ENCODE measurements at places on chromosomes 16 and 17. TPM values are rescaled to one million over a fixed set of nuclear protein-coding genes. Genes with fewer than 3 reads are reported as not detected.
A peak's percentile ranks its signal among the peaks of the same experiment; 100 is the strongest.

GRCh38 chr16:89052890-89053724 lies 40.5 kb upstream of the ACSF3 start:
- no peaks in the 10 kb centered on the region for H3K27me3 ChIP-seq
- DNase-seq = no peak
- no peak overlapping the region for H3K4me3 ChIP-seq
- no peak overlapping the region for H3K27ac ChIP-seq
- H3K4me1 ChIP-seq = no peaks in the 10 kb centered on the region

Gene KRTAP9-8
- not detected for polyA plus RNA-seq

Gene RNF43
- polyA plus RNA-seq = 7.8 TPM

Gene TPSD1
- not detected for polyA plus RNA-seq

- no peak for DNase-seq
- no peak overlapping the region for H3K4me3 ChIP-seq
- no peaks in the 10 kb centered on the region for H3K36me3 ChIP-seq
- H3K4me1 ChIP-seq = no peaks in the 10 kb centered on the region
- no peaks in the 10 kb centered on the region for H3K27me3 ChIP-seq
- no peak overlapping the region for H3K27ac ChIP-seq
Measured at GRCh38 chr17:74177018-74177450, 26.4 kb upstream of the RPL38 start.

- H3K4me1 ChIP-seq = peaks cover 5% of the 10 kb centered on the region
- no peaks in the 10 kb centered on the region for H3K36me3 ChIP-seq
- H3K27me3 ChIP-seq = no peaks in the 10 kb centered on the region
- peak overlapping the region; percentile 37 for H3K27ac ChIP-seq
Measured at GRCh38 chr16:67555795-67556212, 6.5 kb upstream of the CTCF start.

DNA sequence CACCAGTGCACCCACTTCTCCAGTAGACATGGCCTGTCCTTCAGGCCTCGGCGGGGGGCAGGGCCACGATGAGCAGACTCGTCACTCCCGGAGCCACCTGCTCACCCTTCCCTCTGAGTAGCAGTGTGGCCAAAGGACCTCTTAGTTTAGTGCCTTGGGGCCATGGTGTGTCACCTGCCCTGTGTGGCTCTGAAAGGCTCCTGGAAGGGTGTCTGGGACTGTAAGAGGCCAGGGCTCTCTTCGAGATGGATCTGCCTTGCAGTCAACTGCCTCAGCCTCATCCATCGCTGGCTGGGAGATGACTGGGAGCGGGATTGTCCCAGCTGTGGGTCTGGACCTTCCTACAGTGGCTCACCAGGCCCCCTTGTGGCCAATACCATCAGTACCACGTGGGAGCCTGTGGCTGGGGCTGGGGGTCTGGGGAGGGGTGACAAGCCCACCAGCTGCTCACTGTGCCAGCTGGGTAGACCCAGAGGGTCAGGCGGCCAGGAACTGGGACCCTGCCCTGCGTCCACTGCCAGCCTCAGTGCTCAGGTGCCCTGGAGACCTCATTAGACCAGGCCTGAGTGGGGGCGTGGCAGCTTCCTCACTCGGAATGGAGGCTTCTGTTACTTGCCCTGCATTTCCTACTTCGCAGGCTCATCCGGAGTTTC lies 133.4 kb downstream of the OR1D5 start:
- no peak overlapping the region for H3K4me3 ChIP-seq
- no peak overlapping the region for H3K27ac ChIP-seq
- peak; percentile 44 for DNase-seq
- no peaks in the 10 kb centered on the region for H3K36me3 ChIP-seq
- peaks cover 9% of the 10 kb centered on the region for H3K4me1 ChIP-seq
- no peaks in the 10 kb centered on the region for H3K27me3 ChIP-seq

Gene DUXB
- polyA plus RNA-seq = not detected

DNA sequence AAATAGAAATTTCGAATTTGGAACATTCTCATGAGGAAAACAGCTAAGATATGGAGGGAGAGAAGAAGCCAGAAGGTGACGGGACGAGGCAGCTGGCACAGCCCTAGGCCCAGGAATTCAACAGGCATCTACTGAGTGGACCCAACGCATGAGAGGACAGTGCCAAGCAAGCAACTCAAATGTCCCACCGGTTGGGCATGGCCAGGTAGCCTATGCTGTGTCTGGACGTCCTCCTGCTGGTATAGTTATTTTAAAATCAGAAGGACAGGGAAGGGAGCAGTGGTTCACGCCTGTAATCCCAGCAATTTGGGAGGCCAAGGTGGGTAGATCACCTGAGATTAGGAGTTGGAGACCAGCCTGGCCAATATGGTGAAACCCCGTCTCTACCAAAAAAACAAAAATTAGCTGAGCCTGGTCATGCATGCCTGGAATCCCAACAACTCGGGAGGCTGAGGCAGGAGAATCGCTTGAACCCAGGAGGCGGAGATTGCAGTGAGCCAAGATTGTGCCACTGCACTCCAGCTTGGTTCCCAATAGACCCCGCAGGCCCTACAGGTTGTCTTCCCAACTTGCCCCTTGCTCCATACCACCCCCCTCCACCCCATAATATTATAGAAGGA lies 2.0 kb downstream of the GH1 start:
- no peaks in the 10 kb centered on the region for H3K4me1 ChIP-seq
- no peaks in the 10 kb centered on the region for H3K27me3 ChIP-seq
- H3K4me3 ChIP-seq = no peak overlapping the region
- H3K27ac ChIP-seq = no peak overlapping the region
- no peaks in the 10 kb centered on the region for H3K36me3 ChIP-seq

DNA sequence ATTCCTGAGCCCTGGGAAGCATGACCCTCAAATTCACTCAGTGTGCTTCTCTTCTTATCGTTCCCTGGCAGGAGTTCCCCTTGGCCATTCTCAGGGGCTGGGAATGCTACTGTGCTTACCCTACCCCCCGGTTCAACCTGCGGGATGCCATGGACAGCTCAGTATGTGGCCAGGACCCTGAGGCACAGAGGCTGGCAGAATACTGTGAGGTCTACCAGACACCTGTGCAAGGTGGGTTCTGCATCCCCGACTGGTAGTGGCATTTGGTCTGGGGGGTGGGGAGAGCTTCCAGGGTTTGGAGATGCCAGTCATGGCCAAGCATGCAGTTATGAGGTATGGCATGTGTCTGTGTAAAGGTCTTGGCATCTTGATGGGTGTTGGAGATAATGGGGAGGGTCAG lies 39.4 kb downstream of the WSCD1 start:
- no peak overlapping the region for H3K4me3 ChIP-seq
- no peaks in the 10 kb centered on the region for H3K4me1 ChIP-seq
- no peak for DNase-seq
- H3K36me3 ChIP-seq = no peaks in the 10 kb centered on the region

Gene HOXB1
- polyA plus RNA-seq = not detected

DNA sequence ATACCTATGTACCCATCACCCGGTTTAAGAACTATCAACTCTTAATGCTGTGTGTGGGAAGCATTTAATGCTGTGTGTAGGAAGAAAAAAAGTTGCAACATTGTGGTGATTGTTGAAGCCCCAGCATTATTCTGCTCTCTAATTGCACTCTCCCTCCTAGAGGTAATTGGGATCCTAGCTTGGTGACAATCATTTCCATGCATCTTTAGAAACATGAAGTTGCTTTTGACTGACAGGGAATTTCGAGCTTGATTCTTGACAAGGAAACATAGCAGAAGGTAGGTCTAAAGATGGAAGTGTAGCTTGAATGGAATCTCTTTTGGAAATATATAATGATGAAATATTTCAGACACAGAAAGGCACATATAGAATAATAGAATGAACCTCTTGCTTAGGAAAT lies 27.3 kb downstream of the HEXIM2 start:
- H3K27me3 ChIP-seq = no peaks in the 10 kb centered on the region
- H3K4me3 ChIP-seq = no peak overlapping the region
- no peak for DNase-seq

Gene SLC6A4
- polyA plus RNA-seq = 1.1 TPM

Gene MT4
- not detected for polyA plus RNA-seq

DNA sequence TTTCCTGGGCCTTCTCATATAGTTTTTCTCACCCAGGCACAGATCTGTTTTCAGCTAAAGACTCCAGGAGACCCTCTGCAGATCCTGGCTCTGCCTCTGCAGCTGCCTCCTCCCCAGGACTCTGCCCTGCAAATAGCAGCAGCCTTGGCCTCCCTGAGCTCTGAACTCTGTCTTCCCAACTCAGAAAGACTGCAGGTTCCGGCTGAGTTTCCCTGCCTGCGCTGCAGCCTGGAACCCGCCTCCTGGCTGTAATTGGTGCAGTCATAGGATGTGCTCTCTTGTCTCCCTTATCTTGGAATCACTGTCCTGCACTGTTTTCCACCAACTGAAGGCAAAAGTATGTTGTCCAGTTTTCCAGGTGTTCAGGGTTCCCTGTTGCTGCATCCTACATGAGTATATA lies 14.3 kb upstream of the DNASE1 start:
- peaks cover under 1% of the 10 kb centered on the region for H3K4me1 ChIP-seq
- H3K27ac ChIP-seq = no peak overlapping the region
- peaks cover 2% of the 10 kb centered on the region for H3K36me3 ChIP-seq
- no peaks in the 10 kb centered on the region for H3K27me3 ChIP-seq
- no peak for DNase-seq
- H3K4me3 ChIP-seq = no peak overlapping the region

GRCh38 chr17:49472527-49472926 lies 22.6 kb upstream of the NGFR start:
- H3K36me3 ChIP-seq = no peaks in the 10 kb centered on the region
- no peak overlapping the region for H3K4me3 ChIP-seq
- DNase-seq = peak; percentile 57
- peaks cover 4% of the 10 kb centered on the region for H3K27me3 ChIP-seq
- H3K4me1 ChIP-seq = no peaks in the 10 kb centered on the region
- H3K27ac ChIP-seq = no peak overlapping the region

Gene MYH8
- 0.30 TPM for polyA plus RNA-seq

DNA sequence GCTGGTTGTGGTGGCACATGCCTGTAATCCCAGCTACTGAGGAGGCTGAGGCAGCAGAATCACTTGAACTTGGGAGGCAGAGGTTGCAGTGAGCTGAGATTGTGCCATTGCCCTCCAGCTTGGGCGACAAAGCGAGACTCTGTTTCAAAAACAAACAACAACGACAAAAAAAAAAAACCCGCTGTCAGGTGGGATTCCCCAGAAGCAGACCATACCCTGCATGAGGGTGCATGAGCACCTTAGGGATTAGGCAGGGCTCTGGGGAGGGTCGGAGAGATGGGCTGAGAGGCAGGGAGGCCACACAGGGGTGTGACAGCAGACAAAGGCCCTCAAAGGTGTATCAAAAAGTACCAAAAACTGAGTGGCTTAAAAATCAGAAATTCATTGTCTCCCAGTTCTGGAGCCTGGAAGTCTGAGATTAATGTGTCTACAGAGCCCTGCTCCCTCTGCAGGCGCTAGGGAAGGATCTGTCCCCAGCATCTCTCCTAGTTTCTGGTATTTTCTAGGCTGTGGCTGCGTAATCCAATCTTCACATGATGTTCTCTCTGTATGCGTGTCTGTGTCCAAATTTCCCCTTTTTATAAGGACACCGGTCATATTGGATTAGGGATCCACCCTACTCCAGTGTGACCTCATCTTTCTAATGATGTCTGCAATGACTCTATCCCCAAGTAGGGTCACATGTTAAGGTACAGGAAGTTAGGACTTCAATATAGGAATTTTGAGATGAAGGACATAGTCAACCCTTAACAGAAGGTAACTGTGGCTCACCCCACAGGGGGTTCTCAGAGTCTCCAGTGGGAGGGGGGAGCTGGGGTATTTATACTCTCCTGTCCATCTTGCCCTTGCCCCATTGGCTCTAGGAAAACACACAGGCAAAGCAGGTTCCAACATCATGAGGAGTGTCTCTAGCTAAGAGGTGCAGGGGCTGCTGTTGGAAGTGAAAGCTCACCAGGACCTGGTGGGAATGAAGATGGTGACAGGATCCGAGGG lies 13.6 kb upstream of the TVP23A start:
- H3K27me3 ChIP-seq = no peaks in the 10 kb centered on the region
- no peak for DNase-seq

GRCh38 chr16:10078541-10078949 lies 103.7 kb downstream of the GRIN2A start:
- H3K36me3 ChIP-seq = no peaks in the 10 kb centered on the region
- no peak overlapping the region for H3K4me3 ChIP-seq
- no peaks in the 10 kb centered on the region for H3K27me3 ChIP-seq
- H3K4me1 ChIP-seq = peaks cover 8% of the 10 kb centered on the region
- peak; percentile 59 for DNase-seq

- peaks cover 18% of the 10 kb centered on the region for H3K4me1 ChIP-seq
- H3K36me3 ChIP-seq = peaks cover 5% of the 10 kb centered on the region
- H3K4me3 ChIP-seq = no peak overlapping the region
- H3K27me3 ChIP-seq = no peaks in the 10 kb centered on the region
Measured at GRCh38 chr16:81850197-81850944, 71.3 kb downstream of the PLCG2 start.

DNA sequence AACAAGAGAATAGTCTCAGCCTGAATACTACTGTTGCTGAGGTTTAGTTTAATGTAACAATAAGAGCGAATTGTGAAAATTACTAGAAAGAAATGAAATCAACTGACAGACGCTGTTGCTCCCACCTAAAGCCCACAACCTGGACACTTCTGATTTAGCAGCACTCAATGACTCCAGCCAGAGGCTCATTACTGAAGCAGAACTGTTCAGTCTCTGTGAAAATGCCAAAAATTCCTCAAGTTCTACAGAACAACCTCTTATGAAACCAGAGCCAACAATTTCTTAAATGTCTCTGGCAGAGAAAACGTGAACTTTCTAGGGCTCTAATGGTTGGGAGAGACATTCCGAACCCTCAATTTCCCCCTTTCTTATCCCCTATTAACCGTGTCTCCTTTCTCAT lies 9.9 kb downstream of the PSME3IP1 start:
- H3K27ac ChIP-seq = no peak overlapping the region
- no peak overlapping the region for H3K4me3 ChIP-seq
- peaks cover 5% of the 10 kb centered on the region for H3K4me1 ChIP-seq
- DNase-seq = no peak
- peaks cover 13% of the 10 kb centered on the region for H3K36me3 ChIP-seq

Gene KRT12
- polyA plus RNA-seq = not detected

DNA sequence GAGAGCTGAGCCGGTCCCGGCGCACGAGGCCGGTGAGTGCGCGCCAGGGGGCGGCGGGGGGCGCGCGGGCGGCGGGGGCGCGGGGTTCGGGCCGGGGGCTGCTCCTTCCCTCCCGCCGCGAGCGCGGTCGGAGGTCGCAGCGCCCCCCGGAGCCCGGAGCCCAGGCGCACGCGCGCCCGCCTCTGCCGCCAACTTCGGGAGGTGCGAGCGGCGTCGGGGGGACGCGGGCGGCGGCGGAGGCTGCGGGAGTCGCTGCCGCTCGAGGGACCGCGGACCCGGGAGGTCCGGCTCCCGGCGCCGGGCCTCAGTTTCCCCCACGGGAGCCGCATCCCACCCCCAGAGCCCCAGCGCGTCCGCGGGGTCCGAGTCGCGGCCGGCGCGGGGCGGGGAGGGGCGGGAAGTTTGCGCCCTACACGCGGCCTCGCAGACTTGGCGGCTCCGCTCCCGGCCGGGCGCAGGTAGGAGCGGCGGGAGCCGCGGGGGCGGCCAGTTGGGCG lies at the start of gene PRR35:
TSS of gene PRR35 (plus strand) at position 191 of the 497 bp plus-strand sequence. CDS start 2,901 bp downstream, outside the sequence.
- no peak within 1 kb of the TSS for H3K4me3 ChIP-seq
- peaks cover 24% of the 10 kb centered on the region for H3K4me1 ChIP-seq
- H3K27ac ChIP-seq = peak within 1 kb of the TSS; percentile 32
- peaks cover 8% of the 10 kb centered on the region for H3K27me3 ChIP-seq
- no peak for DNase-seq
